ENCODE measurements at places on chromosomes 1 and 21.

GRCh38 chr1:188065917-188066316, 1237.2 kb downstream of the PLA2G4A start:
- no peak for DNase-seq

DNA sequence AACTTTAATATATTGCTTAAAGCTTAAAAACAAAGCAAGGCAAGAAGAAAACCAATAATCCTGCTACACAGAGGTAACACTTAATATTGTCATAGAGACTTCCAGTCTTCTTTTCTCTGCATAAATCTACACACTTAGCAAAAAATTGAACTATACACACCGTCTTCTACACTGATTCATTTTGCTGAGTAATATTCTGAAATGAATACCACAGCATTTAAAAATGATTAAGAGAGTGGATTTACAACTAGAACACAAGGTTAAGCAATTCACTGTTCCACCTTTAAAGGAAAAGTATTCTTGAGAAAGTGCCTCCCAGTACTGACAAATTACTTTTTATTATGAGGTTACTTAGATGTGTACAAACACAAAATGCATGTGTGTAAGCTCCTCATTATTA, 22.2 kb upstream of the ITPKB start:
- no peak for DNase-seq

DNA sequence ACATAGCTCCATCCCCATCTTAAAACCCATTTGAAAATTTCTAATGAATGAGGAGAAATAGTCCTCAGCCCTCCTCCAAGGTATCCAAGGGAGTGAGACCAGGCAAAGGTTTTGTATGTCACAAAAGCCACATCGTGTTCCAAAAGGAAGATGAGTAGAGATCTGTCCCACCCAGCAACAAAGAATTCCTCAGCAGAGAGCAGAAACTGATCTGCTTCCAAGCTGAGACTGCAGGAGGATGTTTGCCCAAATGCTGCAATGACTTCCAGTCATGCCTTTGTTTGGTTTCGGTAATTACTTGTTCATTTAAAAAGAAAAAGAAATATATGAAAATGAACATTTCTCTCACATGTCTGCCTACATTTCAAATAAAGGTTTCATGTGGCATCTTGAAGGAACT, 186.9 kb downstream of the SETD4 start:
- DNase-seq = no peak

DNA sequence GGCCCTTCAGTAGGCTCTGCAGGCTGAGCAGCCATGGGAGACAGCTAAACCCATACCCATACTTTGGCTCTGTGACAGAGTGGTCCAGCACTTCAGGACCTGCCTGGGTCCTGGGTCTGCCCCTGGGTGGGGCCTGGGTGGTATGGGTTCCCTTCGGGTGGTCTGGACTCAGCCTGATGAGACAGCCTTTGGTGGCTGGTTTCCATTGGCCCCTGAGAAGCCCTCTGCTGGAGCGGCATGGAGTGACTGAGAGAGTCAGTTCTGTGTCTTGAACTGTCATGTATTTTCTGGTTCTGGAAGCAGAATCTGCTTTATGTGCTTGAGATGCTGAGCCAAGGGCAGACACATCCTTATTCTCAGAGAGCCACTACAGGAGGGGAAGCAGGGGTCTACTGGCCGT, 31.3 kb upstream of the KCNA2 start:
- no peak for DNase-seq

- DNase-seq = no peak
Observed at GRCh38 chr1:85555867-85556573, 24.5 kb upstream of the CCN1 start.

- DNase-seq = no peak
Observed at GRCh38 chr1:11923069-11923826, 3.0 kb downstream of the KIAA2013 start.

DNA sequence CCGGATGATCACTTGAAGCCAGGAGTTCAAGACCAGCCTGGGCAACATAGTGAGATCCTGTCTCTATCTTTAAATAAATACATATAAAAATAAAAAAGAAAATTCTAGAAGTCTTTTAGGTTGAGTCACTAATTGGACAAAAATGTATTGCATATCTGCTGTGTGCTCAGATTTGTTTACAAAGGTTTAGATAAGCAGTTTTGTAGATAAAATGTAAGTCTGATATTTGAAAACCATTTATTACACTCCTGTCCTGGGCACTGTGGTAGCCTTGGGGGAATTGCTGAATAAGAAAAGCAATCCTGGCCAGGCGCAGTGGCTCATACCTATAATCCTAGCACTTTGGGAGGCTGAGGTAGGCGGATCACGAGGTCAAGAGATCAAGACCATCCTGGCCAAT, 11.6 kb downstream of the GMEB1 start:
- DNase-seq = no peak

GRCh38 chr21:39454949-39455668, 3.3 kb downstream of the SH3BGR start:
- DNase-seq = no peak

DNA sequence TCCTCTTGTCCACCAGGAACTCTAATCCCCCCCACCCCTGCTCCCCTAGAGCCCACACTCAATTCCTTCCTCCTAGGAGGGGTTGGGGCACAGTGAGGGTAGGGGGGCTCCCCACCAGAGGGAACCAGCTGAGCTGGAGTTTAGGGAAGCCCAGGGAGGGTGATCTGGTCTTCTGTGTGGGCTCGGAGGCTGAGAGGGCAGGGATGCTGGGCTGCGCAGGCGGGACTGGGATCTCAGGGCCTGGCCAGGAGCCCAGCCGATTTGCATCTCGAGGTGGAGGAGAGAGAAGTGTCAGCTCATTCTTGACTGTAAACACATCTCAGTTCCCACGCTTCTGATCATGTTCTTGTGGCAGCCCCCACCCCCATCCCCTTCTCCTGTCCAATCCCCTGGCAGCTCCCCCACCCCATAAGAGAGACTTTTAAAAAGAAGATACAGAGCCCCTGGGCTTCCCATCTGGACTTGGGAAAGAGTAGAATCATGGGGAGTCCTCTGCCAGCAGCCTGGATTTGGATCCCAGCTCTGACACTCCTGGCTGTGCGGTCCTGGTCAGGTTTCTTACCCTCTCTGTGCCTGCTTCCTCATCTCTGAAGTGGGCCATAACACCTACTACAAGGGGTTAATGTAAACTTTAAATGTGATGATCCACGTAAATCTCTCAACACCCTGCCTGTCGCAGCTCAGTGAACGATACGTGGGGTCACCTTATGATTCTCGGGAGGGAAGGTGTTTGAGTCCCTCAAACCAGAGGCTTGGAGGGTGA, 6.6 kb downstream of the PEAR1 start:
- no peak for DNase-seq

DNA sequence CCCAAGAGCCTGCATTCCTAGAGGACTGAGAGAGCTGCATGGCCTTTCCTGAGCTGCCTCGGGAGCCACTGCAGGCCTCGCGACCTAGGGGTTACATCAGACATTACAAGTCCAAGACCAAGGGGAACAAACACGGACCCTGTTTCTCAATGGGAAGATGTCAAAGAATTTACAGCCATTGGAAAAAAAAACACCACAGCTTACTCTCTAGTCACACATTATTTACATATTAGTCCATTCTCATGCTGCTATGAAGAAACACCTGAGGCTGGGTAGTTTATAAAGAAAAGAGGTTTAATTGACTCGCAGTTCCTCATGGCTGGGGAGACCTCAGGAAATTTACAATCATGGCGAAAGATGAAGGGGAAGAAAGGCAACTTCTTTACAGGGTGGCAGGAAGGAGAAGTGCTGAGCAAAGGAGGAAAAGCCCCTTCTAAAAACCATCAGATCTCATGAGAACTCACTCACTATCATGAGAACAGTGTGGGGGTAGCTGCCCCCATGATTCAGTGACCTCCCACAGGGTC, 8.4 kb upstream of the PRMT2 start:
- DNase-seq = no peak

DNA sequence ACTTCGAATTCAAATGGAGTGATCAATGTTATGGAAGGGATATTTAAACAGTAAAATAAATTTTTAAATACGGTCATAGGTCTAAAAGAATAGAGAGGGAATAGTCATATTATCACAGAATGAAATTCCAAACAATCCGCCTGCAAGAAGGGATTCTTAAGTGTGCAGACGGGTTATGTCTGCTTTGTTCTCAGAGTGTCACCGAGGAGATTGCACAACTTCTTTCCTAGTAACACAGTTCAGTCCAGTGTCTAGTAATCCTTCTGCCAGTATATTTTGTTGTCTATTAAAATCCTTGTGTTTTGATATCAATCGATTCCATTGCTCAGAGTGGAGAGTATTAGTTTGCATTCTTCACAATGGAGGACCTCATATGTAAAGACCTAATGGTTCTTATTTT, 48.4 kb downstream of the LRRC53 start:
- DNase-seq = no peak

DNA sequence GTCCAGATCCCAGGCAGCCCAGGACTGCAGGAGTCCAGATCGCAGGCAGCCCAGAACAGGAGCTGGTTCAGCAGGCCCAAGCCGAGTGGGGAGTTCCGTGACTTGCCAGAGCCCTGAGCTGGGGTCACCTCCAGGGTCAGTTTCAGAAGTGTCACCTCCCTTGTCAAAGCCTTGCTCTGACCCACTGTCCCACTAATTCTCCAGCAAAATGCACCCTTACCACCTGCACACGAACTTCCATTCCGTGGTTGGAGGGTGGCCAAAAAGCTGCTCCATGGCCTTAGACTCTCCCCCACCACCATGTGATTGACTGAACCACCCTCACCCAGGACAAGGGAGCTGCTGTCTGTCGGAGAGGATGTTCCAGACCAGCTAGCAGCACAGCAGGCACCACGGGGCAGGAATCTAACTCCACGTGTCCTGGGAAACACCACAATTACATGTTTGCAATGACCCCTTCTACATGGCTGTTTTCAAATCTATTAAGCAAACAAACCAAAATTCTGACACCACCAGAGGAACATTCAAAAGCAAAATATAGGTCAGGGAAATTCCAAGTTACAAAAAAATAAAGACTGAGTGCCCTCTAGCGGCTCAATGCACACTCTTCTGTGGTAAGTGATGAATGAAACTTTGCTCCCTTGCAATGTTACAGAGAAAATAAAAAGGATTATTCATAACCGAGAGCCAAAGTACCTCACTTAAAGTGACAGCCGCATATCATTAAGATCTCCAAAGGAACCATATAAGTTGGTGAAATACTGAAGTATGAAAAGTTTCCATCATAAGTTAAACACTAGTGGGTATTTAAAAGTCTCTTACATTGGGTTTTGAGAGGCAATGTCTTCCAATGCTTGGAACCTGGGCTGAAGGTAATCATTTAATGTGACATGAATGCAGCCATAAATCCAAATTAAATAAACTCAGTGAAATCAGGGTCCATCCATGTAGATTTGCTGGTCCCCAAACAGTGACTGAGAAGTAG, 76.3 kb downstream of the NPHP4 start:
- DNase-seq = no peak

DNA sequence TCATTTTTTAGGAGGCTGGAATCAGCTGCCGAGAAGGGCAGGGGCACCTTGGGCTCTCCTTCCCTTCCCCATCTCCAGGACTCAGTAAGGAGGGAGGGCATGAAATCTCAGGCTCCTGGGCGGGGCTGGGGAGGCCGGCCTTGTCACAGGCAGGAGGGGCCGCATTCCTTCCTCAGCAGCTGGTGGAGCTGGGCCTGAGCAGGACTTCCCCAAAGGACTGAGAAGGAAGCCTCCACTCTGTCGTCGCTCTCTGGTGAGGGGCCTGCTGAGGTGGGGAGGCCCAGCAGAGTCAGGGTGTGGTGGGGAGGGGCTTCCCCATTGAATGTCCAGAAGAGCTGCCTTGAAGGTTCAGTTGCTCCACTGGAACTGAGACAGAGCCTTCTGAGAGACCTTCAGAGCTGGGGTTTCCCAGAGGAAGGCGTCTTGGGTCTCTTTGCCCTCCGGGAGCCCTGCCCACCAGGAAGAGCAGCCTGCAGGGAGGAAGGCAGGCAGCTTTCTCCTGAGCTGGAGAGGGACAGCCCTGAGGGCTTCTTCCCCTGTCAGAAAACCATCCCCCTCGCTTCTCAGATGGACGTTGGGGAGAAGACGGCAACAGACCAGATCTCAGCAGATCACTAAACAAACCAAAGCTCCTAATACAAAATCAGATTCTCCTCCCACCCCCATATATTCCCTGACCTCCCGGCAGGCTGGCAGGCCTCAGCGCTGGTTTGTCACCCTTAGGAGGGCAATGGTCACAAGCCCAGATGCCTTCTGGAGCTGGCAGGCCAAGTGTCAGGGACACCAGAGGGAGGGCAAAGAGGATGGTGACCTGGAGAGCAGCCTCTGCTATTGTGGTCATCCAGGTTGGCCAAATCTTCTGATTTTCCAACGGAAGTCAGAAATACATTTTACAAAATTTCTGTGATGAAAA, 10.7 kb downstream of the KCNA10 start:
- no peak for DNase-seq

DNA sequence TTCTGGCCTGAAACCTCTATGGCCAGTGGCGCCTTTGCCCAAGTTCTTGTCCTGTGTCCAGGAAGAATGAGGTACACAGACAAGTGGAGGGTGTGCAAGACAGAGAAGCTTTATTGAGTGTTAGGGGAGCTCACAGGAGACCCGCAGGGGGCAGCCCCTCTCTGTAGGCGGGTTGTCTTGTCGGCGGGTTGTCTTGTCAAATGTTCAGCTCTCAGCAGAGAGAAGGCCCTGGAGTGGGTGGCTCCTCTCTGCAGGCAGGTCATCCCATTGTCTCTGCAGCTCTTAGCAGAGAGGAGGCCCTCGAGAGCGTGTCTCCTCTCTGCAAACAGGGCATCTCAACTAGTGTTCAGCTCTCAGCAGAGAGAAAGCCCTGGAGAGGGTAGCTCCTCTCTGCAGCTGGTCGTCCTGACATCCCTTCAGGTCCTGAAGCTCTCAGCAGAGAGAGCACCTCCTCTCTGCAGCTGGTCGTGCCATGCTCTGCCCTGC, 11.0 kb downstream of the COL6A2 start:
- DNase-seq = no peak

DNA sequence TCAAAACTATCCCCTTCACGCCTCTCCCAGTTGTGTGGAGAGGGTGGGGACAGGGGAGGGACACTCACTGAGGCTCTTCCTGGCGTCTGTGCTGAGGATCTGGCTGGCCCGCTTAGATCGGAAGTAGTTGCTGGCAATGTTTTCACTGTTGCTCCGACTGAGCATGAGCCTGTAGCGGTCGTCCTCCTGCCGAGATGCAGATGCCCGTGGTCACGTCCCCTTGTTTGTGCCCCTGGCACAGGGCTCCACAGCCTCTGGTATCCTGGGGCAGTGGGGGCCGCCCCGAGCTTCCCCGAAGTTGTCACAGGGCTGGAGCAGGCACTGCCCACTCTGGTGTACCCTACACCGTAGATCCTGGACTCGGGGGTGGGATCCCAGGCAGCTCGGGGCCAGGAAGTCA, 5.0 kb upstream of the DDOST start:
- DNase-seq = no peak

GRCh38 chr1:108046026-108046425, 81.0 kb upstream of the VAV3 start:
- no peak for DNase-seq

- DNase-seq = no peak
Observed at GRCh38 chr1:10787286-10787685, 9.2 kb downstream of the CASZ1 start.

GRCh38 chr1:234706931-234707330, 97.0 kb upstream of the IRF2BP2 start:
- DNase-seq = no peak

DNA sequence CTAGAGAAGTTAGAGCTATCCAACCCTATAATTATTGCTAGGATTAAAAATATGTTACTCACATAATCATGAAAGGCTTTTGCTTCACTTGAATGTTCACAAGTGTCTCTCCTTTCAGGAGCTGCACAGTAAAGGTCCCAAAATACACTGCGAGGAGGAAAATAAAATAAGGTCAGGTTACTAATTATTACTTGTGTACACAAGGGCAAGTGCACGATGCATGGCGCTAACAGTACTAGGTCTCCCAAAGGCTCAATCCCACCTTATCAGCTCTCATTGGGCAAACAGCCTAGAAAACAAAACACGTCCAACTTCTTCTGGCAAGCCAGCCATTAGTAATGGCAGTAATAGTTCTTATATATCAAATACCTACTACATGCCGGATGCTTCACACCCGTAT, 4.4 kb downstream of the SSBP3 start:
- no peak for DNase-seq
